ENCODE measurements at places on chromosomes 3 and 15. TPM values are rescaled to one million over a fixed set of nuclear protein-coding genes. Genes with fewer than 3 reads are reported as not detected.

Gene USP19
- polyA plus RNA-seq: 37.7 TPM

Gene LRTM1
- polyA plus RNA-seq: not detected

Gene EPHA6
- polyA plus RNA-seq: not detected

Gene FES
- polyA plus RNA-seq: 5.5 TPM

Gene GPR62
- polyA plus RNA-seq: not detected

Gene ACP3
- polyA plus RNA-seq: 0.71 TPM

GRCh38 chr3:99250272-99250671 lies 348.8 kb upstream of the DCBLD2 start:
- DNase-seq: no peak

DNA sequence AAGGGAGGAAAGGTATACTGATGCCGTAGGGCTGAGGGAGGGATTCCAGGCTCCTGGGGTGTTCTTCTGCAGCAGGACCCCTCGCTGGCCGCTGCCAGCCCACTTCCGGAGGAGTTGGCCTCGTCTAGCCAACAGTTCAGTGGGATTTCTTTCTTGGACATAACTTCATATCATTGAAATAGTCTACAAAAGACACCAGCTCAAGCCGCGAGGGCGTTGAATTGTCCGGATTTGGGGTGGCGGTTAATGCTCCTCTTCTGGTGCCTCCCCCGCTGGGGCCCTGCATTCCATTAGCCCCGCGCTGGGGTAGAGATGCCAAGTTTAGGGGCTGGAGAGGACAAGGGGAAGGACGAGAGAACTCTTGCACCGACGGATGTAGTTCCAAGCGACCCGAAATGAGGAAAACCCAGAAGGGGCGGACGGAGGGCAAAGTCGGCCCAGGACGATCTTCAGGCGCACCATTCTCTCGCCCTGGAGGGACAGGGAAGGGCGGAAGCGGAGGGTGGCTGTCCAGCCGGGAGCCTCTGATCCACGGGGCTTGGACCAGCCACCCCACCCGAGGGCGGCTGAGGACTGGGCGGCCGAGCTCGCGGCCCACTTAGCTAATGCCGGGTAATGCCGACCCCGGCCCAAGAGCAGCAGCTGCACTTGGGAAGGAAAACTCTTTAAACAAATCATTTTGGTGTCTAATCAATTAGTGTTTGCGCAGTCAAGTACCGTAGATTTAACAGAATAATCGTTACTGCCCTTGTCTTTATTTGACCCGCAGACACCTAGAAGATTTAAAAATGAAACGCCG lies 4.7 kb upstream of the ONECUT1 start:
- DNase-seq: no peak

DNA sequence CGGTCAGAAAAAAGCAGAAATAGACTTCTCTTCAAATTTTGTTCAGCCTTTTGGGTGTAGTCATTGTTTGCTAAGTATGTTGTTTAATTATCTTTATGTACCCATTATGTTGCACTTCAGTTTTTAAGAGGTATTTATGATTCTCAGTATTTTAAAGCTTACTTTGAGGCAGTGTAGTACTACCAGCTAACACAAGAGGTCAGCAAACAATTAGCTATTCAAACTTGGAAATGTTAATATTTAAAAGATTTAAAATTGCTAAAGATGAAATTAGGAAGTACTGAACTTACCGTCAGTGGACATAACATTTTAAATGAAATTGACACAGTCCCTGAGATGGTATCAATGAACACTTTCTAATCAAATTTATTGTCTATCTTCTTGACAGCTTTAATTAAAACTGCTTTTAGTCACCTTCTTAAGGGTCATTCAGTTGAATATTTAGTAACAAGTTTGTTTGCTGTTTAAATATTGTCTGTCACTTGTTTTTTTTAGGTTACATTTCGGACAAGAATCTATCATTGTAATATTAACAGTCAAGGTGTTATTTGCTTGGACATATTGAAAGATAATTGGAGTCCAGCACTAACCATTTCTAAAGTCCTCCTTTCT lies 28.1 kb downstream of the NKIRAS1 start:
- no peak for DNase-seq

- DNase-seq: no peak
These were observed 251.0 kb downstream of the RPLP1 start for GRCh38 chr15:69703532-69704187.

DNA sequence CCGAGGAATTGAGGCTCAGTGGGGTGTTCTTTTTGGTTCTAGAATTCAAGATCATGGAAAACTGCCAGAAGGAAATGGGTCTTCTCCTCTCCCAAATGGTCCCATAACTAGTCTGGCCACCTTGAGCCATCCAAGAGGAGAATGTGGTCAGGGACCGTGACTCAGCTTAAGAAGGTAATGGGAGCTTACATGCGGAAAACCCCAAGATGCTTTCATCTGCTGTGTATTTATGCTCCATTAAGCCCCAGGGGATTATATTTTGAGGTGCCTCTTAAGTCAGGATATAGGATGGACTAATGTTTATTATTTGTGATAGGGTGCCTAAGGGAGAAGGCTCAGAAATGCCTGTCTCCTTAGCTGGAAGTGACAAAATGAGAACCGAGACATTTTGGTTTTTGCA lies 39.2 kb upstream of the DLG1 start:
- no peak for DNase-seq

DNA sequence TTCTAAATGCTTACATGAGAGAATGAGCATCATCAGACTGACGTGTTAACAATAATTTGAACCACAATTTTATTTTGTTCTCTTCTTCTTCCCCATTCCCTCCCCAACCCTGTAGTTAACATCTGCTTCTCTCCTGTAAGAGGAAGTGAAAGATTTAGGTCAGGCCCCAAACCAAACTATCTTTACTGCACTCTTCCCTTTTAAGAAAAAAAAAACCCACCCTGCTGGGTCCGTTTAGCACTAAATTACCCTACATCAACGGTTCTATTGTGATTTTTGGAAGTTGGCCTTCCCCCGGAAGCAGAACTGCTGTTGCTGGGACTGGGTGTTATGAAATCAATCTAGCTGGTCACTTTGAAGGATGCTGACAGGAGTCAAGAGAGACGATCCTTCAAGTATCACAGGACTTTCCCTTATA lies 49.4 kb downstream of the NFKBIZ start:
- DNase-seq: no peak
